ENCODE measurements at places on chromosomes 6 and 20.

GRCh38 chr6:129007701-129008373 is 124.9 kb downstream of the LAMA2 start:
- DNase-seq: no peak

- no peak for DNase-seq
Measured at GRCh38 chr6:9388596-9388995, 953.3 kb upstream of the SLC35B3 start.

DNA sequence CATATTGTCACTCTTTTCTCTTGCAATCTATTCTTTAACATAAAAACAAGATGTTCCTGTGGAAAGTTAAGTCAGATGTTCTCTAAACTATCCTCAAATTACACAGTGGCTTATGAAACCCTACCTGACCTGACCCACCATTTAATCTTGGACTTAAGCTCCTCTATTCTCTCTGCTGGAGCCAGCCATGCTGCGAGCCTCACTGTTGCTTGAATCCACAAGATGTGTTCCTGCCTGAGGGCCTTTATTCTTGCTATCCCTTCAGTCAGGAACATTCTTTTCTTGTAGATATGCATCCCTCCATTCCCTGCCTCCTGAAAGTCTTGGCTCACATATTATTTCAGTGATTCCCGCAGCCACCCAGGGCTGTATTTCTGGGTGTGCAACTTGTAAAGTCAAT is 283.2 kb downstream of the EPHA7 start:
- DNase-seq: no peak

GRCh38 chr6:94238868-94239267 is 819.5 kb upstream of the EPHA7 start:
- no peak for DNase-seq

- DNase-seq: no peak
Measured at GRCh38 chr20:61044499-61044898, 207.6 kb upstream of the CDH4 start.

DNA sequence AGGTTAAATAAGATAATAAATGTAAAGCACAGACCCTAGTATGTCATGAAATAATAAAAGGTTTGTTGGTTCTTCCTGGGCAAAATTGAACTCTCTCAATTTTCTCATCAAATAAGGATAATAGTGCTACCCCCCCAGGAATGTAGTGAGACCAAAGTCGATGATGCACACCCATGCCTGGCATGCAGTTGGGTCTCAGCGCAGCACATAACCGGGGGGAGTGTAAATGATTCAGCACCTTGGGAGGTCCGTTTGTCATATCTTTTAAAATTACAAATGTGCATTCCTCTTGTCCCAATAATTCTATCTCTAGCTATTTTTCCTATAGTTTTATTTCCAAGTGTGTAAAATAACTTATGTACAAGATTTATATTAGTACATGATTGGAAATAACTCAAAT is 31.3 kb upstream of the CCDC167 start:
- DNase-seq: no peak

DNA sequence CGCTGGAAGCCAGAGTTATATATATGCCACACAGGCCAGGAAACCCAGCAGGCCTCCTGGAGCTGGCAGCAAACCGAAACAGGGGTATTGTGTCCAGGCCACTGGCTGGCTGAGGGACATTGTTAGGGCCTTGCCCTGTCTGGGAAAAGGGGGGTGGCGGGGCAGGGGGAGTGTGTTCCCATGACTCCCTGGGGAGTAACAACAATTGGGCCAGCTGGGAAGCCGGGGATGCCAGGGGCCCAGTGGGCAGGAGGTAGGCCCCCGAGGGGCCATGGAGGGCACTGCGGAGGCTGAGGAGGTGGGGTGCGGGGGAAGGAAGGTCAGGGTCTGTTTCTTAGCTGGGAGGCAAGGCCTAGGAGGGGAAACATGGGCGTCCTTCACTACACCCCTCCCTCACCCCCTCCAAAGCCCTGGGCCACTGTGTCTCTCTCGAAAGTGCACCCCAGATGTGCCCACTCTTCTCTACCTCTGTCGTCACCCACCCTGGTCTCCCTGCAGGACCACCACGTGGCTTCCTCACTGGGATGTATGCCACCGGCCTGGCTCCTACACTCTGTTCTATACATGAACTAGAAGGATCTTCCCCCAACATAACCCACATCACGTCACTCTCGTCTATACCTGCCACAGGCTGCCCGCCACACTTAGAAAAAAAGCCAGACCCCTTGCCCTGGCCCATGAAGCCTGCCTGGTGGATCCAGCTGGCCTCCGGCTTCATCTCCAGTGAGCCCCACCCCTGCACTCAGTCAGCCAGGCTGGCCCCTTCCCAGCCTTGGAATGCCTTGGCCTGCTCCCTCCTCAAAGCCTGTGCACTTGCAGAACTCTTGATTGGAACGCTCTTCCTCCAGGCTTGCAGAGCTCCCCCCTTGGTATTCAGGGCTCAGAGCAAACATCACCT is 7.8 kb upstream of the E2F1 start:
- DNase-seq: no peak

DNA sequence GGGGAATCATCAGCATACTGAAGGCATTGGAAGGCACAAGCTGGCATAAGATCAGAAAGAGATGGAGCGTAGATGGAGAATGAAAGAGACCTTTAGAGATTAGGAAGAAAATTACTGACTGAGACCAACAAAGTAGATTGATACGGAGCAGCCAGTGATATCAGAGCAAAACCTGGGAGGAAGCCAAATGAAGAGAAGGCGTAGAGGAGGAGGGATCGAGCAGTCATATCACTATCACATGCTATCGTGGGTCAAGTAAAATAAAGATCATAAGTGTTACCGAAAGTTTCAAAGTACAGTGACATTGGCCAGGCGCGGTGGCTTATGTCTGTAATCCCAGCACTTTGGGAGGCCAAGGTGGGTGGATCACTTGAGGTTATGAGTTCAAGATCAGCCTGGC is 53.6 kb upstream of the FANCE start:
- no peak for DNase-seq

- DNase-seq: no peak
Measured at GRCh38 chr6:5531161-5531560, 269.8 kb downstream of the FARS2 start.

DNA sequence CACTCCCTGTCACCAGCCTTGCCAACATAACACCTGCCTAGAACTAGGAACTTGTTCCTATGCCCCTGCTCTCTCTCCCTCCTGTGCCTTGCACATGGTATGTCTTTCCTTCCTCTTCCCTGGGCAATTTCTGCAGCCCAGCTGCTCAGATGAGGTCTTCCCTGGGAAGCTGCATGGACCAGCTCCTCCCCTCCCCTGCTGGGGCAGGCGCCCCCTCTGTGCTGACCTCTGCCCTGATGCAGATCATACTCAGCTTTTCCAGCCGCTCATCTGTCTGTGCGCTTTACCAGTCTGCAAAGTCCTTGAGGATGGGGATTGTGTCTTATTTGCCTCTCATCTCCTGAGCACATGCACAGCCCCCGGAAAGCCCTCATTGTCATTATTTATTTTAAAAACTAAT is 161.8 kb downstream of the SCML4 start:
- no peak for DNase-seq

- no peak for DNase-seq
Measured at GRCh38 chr6:157550114-157550989, 169.4 kb downstream of the ZDHHC14 start.

DNA sequence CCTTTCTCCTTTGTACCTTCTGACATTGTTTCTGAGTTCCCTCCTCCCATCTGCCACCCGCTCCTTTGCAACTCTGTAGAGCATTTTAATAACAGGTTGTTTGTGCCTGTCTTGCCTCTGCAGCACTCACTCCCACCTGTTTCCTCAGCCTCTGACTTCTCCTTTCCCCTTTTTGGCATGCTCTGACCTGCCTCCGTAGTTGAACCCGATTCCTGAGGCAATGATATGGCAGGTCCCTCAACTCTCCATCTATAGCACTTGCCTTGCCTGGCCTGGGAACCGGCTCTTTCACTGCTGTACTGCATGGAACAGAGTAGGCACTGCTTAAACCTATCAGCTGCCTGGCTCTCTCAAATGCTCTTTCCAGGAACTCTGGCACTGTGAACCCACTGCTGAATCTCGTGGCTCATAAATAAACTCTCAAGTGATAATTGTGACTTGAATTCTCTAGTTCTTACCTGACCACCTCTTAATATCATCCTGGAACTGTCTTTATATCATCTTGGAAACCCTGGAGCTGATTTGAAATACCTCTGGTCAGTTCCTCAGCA is 50.3 kb downstream of the UTRN start:
- no peak for DNase-seq

DNA sequence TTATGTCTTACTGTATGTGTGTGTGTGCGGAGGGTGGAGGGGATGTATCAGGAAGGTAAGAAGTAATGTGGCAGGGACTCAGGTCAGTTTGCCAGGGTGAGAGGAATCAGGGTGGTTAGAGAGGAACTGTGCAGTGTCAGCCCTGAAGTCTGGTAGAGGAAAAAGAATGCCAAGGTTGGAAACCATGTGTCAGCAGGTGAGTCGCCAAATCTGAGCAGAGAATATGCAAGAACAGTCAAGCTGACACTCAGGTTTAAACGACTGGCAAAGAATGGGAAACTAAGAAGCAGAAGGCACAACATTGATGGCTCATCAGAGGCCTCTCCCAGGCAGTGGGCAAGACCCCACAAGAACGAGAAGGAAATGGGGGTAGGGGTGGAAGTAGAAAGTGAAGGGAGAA is 107.5 kb upstream of the TBX18 start:
- no peak for DNase-seq

DNA sequence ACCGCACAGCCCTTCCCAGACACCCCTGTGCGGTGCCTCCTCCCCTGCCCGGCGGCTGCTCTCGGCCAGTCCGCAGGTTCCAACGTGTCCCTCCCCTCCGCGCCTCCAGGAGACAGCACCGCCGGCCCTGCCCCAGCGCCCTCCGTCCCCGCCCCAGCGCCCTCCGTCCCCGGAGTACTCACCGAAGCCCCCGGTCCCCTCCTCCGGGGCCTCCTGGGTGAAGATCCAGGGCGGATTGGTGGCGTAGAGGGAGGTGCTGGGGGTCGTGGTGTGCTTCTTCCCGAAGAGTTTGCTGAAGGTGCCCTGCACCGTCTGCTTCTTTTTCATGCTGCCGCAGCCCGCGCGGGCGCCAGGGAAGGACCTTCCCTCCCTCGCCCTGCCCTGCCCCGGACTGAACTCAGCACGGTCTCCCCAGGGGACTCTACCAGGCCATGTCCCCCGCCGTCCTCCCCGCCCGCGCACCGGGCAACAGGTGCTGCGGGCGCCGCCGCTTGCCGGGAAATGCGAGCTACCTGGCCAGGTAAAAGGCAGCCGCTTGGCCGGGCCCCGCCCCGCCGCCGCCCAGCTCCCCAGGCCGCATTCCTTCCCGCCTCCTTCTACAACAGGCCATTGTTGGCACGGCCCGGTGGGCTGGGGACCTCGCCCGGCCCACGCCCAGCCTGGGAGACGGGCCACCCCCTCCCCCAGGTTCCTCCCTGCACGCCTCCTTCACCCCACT is at the start of gene C6orf132:
TSS of gene C6orf132 (minus strand) at position 503 of the 718 bp plus-strand sequence. CDS start at position 327, 176 bp downstream.
- no peak for DNase-seq

DNA sequence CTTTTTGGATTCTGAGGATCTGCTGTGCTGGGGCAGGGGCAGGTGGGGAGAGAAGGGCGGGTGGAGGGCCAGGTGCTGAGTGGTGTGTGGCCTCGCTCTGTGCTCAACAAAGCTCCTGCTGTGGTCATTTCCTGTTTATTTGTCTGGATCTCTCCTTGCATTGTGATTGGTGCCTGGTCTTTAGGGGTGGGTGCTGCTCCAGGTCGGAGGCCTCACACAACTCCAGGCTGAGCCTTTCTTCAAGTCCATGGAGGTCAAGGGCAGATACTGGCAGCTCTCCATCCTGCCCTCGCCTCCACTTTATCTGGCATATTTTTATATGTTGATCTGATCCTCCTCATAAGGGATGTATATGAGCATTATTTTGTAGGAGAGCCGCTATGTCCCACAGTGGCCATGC is 36.2 kb downstream of the HLA-F start:
- DNase-seq: no peak

DNA sequence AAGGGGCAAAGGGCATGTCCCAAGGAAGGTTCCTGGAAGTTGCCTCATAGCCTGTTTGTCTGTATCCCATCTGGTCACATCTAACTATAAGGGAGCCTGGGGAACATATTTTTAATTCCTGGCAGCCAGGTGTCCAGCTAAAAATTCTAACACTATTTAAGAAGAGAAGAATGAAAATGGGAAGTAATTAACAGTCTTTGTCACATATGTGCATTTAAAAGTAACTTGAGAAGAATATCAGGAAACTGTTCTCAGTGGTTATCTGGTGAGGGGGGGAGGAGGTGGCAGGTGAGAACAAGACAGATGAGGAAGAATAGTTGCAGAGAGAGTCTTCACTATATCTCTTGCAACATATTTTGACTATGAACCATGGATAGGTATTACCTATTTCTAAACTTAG is 75.5 kb upstream of the ELOVL5 start:
- DNase-seq: no peak

GRCh38 chr20:58103961-58104360 is 124.5 kb downstream of the ANKRD60 start:
- no peak for DNase-seq

GRCh38 chr6:122568797-122569221 is 41.4 kb upstream of the PKIB start:
- no peak for DNase-seq

DNA sequence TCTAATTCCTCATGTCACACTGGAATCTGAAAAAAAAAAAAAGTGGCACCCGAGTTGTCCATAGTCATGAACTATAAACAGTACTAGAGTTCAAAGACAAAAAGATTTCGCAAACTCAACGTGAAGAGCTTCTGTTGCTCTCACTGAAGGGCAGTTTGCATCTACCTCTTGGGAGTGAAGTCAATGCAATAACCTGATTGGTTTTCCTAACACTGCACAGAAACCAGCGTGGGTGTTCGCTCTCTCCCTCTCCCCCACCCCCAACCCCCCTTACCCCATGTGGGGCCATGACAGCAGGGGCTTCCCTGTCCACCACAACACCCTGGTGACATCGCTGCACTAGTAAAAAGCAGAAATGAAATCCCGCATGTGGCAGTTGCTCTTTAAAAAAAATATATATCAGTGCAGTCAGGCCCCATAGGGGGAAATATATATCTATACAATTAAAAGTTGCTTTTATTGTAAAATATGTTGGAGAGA is 66.9 kb downstream of the GMPR start:
- DNase-seq: no peak

GRCh38 chr6:128422871-128423270 is 97.5 kb downstream of the PTPRK start:
- no peak for DNase-seq

- no peak for DNase-seq
Measured at GRCh38 chr6:168746643-168747042, 305.7 kb downstream of the SMOC2 start.

GRCh38 chr20:41380551-41381193 is 14.1 kb upstream of the EMILIN3 start:
- no peak for DNase-seq

DNA sequence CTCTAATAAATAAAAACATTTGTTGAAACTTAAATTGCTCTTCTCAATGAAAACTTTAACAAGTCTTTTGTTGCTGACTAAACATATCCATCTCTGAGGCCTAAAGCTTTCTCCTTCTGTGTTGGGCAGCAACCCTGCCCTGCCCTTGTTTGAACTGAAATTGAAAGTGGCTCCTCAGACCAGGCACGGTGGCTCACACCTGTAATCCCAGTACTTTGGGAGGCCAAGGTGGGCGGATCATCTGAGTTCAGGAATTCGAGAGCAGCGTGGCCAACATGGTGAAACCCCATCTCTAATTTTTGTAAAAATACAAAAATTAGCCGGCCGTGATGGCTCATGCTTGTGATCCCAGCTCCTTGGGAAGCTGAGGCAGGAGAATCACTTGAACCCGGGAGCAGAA is 29.2 kb upstream of the GNRH2 start:
- no peak for DNase-seq

Data from HFF-Myc (cell line).